Gastroesophageal sphincter (tissue), 4 donors: ENCODE measurements at places on chromosomes 12 and 14.

DNA sequence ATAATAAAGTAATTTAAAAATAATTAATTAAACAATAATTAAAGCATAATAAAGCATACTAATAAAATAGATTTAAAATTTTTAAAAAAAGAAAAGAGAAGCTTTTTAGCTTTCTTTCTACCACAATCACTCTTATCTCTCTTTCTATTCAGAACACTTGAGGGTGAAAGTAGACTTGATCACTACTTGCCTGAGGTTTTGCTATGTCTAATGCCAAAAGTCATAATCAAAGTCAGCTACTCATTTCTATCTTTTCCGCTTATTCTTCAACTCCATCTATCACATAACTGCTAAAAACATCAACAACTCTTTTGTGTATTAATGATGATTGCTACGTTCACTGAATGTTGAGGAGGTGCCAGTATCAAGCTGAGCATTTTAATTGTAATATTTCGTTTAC, 202.0 kb upstream of the KRR1 start:
- ATAC-seq: no peak

DNA sequence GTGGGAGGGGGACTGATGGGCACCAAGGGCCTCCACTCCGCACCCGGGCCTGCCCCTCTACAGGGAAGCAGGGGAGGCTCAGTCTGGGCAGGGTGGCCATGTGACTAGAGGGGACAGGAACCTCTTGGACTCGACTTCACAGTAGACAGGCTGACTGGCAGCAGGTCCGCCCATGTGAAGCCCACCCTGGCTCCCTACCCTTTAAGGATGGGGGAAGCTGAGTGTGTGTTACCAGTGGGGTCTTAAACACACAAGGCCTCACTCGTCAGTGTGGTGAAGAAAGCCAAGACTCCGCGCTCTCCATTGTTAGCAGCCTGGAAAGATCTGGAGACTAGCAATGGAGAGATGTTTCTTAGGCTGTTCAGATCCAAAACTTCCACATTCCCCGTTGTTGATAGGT, 52.4 kb downstream of the ANAPC7 start:
- no peak for ATAC-seq

DNA sequence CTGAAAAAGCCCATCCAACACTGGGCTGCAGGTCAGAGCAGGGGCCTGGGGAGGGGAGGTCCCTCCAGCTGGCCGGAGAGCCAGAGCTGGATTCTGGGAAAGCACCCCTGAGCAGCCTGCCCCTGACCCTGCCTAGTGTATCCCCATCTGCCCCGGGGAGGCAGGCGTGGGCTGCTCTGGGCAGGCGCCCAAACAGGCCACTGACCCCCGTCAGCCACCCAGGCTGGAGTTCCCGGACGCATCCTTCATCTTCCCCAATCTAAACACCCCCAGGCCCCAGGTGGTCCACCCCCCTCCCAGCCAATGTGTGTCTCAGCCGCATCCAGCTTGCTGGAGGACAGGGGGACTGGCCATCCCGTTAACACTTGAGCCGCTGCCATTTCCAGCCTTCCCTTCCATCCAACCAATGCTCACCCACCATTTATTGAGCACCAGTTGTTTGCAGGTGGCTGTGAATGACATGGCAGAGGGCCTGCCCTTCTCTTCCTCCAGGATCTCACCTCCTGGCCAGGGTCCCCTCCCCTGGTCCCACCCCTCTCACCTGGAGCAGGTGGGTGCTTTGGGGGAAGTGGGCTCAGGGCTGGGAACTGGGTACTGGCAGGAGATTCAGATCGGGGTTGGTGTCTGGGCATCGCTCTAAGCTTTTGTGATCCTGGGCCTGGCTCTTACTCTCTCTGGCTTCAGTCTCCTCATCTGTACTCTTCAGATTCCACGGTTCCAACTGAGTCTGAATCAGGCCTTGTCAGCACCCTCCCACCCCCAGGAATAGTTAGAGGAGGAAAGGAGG, 743 bp upstream of the DTX1 start:
- ATAC-seq: no peak

GRCh38 chr12:52542785-52543318, 10.1 kb downstream of the KRT71 start:
- ATAC-seq: no peak

GRCh38 chr14:91152499-91152898, 38.6 kb downstream of the DGLUCY start:
- no peak for ATAC-seq

- no peak for ATAC-seq
Measured at GRCh38 chr12:34348836-34349672, 326.8 kb downstream of the ALG10 start.

- ATAC-seq: no peak
Measured at GRCh38 chr14:22885975-22886374, 3.0 kb downstream of the REM2 start.

GRCh38 chr12:102521662-102522277, 41.4 kb upstream of the IGF1 start:
- ATAC-seq: no peak

DNA sequence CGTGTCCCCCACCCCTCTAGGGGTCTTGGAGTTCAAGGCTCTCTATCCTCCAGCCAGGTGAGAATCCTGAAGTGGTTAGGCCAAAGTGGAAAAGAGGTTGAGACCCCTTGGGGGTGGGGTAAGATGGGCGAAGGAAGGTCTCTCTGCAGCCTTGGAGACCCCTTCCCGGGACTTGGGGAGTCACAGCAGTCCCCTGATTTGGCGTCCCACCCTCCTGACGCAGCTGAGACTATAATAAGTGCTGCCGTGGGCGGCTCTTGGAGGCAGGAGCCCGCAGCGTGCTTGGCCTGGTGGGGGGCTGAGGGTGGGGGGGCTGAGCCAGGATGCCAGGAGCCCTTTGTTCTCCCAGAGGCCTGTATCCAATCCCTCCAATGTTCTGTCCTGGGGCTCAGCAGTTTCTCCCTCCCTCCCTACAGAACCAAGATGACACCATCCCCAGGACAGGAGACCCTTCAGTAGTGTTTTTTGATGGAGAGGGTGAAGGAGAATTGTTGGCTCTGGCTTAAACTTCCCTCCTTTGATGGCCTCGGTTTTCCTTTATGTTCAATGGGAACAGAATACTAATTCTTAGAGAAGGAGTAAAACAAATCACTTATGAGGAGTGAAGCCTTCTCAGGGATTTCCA, 1.5 kb upstream of the AGAP2 start:
- no peak for ATAC-seq

DNA sequence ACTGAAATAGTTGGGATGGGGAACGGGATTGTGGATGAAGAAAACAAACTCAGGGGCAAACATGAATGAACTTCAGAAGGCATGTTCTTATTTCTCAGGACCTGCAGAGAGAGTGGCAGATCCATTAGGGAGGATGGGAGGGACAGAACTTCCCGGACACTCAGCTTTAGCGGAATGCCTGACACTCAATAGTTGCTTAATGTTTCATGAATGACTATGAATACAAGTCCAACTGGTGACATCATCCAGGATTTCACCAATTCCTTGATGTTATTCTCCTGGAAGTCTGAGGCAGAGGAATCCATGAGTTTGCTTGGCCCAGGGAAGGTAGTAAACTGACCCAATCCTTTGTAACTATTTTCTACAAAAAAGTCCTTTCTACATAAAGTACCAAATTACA, 37.8 kb upstream of the LRRC10 start:
- ATAC-seq: peak; percentile 48

- ATAC-seq: peak; percentile 34
Measured at GRCh38 chr14:51498411-51499227, 153.1 kb upstream of the FRMD6 start.

- no peak for ATAC-seq
Measured at GRCh38 chr14:99244367-99244901, 27.6 kb downstream of the BCL11B start.
